Left lobe of liver (tissue), 2 donors: ENCODE measurements at places on chromosomes 6 and 20.

GRCh38 chr20:53565254-53565653 lies 28.4 kb downstream of the ZNF217 start:
- peak; percentile 31 for DNase-seq

GRCh38 chr20:14979453-14979986 lies 642.1 kb upstream of the FLRT3 start:
- DNase-seq, result no peak

DNA sequence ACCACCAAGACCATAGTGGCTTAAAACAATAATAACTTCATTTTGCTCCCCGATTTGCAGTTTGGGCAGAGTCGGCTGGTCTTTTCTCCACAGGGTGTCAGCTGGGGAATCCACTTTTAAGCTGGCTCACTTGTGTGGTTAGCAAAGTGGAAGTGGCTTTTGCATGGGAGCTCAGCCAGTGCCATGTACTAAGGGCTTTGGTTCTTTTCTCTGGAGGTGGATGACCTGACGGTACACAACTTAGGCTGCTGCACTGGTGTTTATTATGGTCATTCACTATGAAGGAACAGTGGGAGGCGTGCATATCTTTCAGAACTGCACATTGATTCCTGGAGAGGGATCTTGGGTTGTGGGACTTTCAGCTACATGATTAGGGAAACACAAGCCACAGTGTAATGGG lies 141.0 kb downstream of the OR2B2 start:
- DNase-seq, result no peak

GRCh38 chr6:4030669-4031068 lies 48.3 kb downstream of the FAM217A start:
- DNase-seq, result no peak

DNA sequence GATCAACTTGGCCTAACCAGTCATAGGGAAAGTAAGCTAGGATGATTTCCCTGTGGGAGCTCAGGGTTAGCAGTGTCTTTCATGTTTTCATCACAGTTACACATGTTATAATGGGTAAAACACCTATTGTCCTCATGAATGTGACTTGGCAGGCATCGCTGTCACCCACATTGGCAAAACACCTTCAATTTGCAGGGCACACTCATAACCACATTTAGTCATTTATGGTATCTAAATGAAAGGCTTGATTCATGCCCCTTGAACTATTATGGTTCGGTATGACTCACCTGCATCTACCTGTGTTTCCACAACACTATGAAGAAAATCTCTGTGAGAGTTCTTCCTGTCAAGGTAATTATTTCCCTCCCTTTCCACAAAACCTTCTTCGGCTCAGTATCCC lies 49.2 kb downstream of the FRK start:
- no peak for DNase-seq

- DNase-seq, result no peak
These were observed 49.4 kb upstream of the ARMC2 start for GRCh38 chr6:108798670-108799353.

GRCh38 chr6:45920819-45921511 lies 94.7 kb downstream of the CLIC5 start:
- DNase-seq, result no peak

DNA sequence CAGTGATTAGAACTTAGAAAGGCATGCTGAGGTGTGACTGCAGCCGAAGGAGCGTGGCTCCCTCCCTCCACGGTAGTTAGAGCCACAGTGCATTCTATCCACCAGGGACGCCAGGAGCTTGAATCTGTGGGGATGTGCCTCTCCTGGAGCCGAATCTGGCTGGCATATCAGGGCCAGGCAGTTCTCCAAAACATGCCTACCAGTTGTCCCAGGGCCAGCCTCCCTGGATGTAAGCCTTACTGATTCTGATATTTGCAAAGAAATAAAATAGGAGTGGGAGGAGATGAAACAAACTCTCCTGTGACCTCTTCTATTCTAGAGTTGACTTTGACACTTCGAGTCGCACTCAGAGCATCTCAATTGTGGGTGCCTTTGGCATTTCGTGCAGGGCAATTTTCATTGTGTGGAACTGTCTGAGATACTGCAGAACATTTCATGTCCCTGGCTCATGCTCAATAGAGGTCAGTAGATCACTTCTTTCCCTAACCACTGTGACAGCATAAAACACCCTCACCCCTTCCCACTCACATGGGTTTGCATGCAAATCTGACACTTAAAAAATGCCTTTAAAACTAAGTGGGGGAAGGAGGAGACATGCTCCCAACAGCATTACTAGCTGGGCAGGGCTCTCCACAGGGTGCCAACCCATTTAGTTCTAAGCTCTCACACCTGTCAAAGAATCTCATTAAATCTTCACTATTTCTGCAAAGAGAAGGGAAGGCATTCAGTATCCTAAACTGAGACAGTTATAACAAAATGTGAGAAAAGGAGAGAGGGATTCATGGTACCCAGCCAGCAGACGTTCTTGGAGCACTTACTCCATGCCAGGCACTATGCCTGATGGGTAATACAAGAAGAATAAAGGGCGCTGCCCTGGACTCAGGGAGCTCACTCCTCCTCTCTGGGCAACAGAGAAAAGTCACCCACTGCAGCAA lies 378.9 kb downstream of the PREX1 start:
- DNase-seq, result no peak

DNA sequence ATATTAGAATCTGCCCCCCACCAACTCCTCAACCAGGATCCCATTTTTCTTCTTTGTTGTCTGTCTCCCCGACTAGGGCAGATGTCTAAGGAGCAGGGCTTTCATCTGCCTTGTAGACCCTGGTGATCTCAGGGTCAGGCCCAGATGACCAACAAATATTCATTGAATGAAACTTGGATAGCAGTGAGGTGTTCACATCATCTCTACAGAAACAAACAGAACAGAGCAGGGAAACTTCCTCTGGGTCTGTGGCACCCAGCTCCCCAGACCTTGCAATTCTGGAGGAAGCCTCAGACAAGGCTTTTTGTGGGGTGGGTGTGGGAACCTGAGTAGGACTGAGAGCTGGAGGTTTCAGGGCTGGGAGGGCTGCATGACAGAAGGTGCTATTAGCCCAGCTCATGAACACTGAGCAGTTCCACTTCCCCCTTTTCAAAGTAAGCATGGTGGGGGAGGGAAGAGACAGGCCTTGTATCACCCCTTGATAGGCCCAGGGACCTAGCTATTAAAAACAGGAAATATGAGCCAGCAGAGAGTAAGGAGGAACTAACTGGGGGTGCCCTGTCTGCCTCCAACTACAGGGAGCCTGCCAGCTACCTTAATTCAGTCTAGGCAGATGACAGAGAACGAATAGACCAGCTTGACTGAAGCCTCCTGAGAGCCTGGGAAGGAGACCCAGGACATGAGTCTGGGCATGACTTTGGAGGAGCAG lies 37.3 kb upstream of the TOP1 start:
- no peak for DNase-seq

DNA sequence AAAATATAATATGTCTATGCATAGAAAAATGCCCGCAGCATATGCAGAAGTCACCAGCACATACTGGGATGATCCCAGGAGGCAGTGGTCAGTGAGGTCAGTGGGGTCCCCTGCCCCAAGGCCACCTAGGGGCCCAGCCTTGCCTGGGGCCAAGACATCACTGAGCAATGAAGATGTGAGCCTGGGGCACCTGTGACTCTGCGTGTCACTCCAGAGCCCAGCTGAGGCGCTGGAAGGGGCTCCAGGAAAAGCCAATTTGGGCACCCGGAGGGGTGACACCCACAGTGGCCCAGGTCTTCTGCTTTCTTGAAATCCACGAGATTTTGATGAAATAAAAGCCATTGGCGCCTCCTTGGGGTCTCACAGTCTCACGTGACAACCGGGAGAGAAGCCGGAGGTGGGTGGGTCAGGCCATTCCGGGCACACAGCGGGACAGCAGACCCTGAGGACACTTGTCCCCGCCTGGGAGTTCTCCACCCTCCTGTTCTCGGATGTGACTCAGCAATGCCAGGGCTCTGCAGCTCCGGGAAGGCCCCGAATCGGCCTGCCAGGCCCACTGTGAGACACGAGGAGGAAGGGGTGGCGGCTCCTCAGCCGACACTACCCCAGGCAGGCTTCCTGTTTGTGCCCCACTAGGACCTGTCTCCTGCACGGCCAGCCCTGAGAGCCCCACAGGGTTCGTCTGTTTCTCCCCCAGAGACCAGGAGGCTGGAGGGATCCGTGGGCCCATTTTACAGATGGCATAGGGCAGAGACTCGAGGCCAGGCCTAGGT lies 24.4 kb upstream of the SLCO4A1 start:
- DNase-seq, result no peak

- no peak for DNase-seq
These were observed 422.2 kb upstream of the PLCB4 start for GRCh38 chr20:8646716-8647115.

DNA sequence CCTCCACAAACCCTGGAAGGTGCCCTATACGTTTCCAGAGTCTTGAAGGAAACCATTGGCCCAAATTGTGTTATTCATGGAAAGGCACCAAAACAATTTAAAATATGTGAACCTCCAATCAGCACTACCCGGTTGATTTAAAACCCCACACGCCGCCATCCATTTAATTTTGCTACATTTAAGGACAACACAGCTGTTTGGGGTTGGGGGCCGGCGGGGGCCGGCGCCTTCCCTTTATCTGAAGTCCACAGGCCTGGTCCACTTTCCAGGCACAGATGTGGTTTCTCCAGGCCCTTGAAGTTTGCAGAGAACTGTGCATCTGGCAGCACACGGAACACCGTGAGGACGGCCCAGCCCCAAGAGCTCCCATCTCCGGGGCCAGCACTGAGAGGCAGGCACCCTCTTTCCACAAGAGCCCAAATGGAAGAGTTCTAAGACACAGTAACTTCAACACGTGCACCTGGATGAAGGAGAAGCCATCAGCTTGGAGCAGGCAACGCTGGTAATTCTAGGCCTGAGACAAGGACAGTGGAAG lies 16.8 kb upstream of the FRMD1 start:
- no peak for DNase-seq

GRCh38 chr20:38134427-38135270 lies 30.4 kb downstream of the TGM2 start:
- no peak for DNase-seq

GRCh38 chr20:3751675-3752385 lies 15.7 kb downstream of the ADISSP start:
- DNase-seq, result peak; percentile 72

DNA sequence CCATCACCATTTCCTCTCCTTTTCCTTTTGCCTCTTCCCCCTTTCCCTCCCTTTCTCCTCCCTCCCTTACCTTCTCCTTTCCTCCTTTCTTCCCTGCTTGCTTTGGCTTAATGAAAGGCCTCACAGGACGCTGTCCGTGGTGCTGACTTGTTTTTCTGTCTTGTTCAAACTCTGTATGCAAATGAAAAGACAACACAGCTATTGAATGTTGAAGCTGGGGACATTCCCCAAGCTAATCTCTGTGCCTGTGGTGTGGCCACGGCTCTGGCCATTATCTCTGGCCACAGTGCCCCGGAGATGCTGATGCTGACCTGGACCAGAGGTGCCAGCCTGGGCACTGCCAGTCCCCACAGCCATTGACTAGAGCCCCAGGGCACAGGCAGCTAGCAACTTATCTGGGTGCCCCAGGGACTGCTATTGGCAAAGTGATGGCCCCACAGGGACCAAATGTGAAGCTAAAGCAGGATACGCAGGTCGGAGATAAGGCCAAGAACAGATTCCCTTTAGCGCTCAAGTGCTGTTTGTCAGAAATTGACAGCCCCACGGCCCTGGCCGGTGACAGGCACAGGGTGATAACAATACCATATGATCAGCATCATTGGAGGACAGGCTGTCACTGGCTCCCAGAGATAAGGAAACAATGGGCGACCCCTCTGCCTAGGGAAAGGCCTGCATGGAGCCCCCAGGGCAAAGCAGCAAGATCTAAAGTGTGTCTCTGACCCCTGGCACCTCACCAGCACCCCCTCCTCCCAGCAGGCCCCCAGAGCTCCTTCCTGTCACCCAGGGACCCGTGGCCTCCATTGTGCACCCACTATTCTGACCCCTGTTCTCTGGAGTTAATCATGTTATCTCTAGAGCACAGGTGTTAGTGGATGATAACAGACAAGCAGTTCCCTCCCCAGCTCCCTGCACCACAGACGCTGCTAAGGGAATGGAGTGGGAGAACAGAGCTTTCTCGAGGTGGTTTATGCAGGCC lies 31.6 kb upstream of the SLC32A1 start:
- peak; percentile 47 for DNase-seq

DNA sequence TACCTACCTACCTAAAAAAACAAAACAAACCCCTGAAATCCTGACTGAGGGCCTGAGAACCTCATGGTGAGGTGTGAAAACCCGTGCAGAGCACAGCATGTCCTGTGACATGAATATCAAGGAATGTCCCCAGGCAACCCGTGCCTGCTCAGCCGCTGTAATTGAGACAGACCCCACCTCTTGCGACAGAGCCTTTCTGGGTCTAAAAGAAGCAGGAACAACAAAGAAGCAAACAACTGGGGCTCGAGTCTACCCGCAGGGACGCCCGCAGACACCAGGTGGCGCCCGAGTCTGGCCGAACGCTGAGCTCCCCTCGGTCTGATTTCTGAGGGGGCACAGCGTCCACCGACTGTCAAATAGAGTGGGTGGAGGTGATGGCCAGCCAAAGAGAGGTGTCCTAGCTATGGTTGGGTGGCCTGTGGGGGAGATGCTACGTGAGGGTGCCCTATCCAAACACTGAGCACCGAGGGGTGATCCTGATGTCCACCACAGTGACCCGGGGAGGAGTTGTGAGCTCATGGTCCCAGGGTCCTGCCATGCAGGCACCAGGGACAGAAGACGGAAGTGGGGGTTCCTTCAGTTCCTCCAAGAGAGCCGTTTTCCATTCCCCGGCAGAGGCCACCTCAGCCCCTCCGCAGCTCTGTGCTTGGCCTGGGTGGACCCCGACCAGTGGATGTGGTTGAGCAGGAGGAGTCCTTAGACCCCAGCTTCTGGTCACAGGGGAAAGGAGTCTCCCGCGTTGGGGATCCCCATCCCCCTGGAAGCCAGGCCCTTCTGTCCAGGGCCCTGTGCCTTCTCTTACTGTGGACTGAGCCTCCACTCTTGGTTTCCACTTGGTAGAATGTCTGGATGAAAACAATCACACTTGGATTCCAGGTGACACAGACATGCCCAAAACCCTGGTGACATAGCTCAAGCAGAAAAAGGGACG lies 268.2 kb downstream of the CDC5L start:
- DNase-seq, result peak; percentile 63

GRCh38 chr6:128932061-128932460 lies 49.1 kb downstream of the LAMA2 start:
- no peak for DNase-seq

- DNase-seq, result no peak
These were observed 933 bp upstream of the ADGRB3 start for GRCh38 chr6:68633972-68634725.

- no peak for DNase-seq
These were observed 25.1 kb upstream of the SLC17A3 start for GRCh38 chr6:25899123-25899522.

- DNase-seq, result no peak
These were observed 85.2 kb upstream of the ANKEF1 start for GRCh38 chr20:9949563-9949962.

DNA sequence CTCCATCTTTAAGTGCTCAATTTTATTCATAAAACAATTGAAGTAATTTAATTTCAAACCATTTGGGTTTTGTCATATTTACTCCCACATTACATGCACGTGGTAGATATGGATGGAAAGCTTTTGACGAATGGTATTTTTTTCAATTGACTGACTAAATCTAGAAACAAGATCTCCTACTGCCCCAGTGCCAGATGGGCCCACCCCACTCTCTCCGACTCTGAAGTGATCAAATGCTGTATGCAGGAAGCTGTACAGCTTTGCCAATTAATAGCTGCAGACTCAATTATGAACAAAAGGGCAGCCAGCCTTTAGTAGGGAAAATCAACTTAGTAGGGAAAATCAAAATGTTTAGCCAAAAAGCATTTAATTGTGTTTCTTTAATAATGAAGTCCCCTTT lies 46.2 kb downstream of the PACRG start:
- no peak for DNase-seq

GRCh38 chr6:4806337-4806725 lies 30.1 kb downstream of the CDYL start:
- no peak for DNase-seq
